ENCODE measurements at places on chromosomes 2 and 18.

DNA sequence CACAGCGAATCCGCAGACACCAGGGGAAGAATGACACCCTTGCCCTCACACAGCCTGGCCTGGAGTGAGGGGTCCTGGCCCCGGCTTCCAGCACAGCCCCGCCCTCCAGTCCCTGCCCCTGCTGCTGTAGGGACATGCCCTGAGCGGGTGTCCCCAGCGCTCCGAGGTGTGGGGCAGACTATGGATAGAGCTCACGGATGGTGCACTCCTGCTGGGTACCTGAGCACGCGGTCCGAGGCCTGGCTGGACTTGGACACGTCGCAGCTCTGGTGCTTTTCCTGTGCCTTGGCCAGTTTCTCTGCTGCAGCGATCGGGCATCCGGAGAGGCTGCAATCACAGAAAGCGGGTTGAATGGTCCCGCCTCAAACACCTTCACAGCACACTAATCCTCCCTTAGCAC, 165.7 kb upstream of the PXDN start:
- no peak for DNase-seq

DNA sequence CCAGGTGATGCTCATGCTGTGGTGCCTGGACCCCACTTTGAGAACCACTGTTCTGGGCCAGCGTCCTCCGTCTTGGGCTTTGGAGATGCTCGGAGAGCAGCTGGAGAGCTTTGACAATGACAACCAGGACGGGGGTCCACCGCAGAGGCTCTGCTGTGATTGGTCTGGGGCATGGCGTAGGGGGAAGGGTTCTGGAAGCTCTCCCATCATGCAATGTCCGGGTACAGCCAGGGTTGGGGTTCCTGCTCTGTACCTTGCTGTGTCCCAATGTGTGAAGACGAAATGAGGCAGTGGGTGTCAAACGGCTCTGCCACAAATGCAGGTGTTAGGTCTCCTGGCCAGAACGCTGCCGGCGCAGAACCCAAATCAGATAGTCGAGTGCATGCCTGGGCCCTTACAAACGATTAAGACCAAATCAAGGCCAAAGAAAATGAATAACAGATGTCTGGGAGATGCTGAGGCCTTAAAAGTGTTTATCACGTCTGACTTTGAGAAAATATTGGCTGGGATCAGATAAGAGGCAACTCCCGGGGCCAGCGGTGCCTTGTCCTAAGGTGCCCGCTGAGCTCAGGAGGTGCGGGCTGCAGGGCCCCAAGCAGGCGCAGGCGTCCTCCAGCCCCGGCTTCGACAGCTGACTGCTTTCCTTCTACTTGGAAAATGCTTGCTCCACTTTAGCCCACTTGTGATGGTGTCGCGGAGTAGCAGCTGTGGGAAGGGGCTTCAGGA, 117.2 kb downstream of the VAPA start:
- DNase-seq, result no peak

- DNase-seq, result no peak
Measured at GRCh38 chr18:30572214-30572613, 470.3 kb downstream of the DSC3 start.

GRCh38 chr2:40244675-40245074, 207.2 kb downstream of the SLC8A1 start:
- no peak for DNase-seq

DNA sequence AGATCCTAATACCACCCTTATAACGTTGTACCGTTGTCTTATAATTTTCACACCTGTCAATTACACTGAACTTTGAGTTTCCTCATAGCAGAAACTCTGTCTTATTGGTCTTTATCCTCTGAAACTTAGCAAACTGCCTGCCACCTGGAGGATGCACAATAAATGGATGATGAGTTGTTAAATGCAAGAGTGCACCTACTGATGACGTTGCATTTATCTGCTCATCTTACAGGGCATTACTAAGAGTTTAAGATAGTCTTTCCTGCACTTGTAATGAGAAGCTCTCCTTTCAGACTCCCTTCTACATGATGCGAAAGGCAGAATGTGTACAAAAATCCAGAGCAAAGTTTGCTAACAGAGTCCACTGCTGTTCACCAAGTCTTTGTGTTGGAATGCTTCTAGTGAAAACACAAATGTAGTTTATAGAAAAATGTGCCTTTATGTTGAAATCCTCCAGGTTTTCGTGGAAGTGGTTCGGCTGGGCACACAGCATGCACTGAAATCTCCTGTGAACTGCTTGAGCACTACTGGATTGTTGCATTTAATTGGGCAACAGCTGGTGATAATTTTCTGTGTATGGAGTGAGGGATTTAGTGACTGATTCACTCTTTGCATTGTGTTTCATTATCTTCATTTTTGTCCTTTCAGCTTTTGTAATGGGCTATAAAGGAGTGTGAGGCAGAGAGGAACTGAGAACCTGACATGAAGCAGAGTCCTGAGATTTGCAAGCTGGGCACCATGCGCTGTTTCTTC, 665.8 kb upstream of the ID2 start:
- DNase-seq, result no peak

DNA sequence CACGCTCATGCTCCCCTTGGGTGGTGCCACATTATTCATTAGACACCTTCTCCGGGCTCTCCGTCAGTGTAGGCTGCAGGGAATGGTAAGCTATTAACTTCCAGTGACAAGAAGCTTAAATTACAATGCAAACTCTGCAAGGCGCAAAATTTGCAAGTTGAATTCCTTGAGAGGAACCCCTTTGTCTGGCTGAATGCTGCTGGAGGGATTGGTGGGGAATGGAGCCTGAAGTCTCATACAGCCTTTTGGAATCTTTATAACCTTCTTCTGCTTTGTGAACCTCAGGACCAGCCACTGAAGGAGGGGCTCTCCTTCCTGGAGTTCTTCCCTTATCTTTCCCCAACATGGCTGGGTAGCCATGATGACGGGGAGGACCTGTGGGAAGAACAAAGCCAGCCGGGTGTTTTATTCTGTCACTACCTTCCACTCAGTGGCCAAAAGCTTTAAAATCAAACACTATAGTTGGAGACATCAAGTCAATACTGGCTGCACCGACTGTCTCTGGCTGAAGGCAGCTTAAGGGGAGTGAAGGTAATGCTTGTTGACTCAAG, 220.9 kb upstream of the EPHA4 start:
- no peak for DNase-seq

- DNase-seq, result no peak
Measured at GRCh38 chr18:28168725-28169124, 8.2 kb downstream of the CDH2 start.

DNA sequence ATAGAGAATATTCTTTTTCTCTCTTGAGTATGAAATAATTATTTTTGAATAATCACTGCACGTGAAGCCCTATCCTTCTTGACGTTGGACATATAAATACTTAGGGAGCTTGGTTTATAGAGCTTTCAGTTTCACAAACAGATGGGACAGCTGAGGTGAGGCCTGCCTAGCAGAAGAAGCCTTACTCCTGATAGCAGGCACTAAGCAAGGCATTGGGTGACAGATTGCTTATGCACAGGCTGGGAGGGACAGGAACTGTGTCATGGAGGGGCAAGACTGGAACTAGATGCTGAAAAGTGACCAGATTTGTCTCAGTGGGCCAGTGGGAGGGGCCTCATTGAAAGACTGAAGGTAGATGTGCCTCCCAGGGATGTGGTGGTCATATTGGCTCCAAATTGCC, 220.8 kb downstream of the NEDD4L start:
- DNase-seq, result no peak

GRCh38 chr2:39642051-39642718, 23.5 kb upstream of the TMEM178A start:
- no peak for DNase-seq

GRCh38 chr2:43041661-43042360, 184.6 kb downstream of the ZFP36L2 start:
- no peak for DNase-seq

DNA sequence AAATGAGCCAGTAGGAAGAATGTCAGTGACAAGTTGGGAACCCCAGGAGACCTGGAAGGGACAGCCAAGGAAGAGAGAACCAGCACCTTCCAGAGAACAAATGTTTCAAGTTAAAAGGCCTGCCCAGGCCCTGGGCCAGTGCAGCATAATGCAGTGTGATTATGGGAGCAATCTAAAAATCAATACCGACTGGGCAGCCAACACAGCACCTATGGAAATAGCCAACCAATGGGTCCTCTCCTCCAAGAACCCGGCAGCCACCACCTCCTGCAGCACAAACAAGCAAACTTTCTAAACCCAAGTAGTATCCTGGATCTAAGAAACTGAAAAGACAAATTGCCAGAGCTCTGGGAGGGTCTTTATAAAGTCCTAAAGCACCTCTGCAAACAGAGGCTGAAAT, 71.7 kb downstream of the CLHC1 start:
- DNase-seq, result no peak

DNA sequence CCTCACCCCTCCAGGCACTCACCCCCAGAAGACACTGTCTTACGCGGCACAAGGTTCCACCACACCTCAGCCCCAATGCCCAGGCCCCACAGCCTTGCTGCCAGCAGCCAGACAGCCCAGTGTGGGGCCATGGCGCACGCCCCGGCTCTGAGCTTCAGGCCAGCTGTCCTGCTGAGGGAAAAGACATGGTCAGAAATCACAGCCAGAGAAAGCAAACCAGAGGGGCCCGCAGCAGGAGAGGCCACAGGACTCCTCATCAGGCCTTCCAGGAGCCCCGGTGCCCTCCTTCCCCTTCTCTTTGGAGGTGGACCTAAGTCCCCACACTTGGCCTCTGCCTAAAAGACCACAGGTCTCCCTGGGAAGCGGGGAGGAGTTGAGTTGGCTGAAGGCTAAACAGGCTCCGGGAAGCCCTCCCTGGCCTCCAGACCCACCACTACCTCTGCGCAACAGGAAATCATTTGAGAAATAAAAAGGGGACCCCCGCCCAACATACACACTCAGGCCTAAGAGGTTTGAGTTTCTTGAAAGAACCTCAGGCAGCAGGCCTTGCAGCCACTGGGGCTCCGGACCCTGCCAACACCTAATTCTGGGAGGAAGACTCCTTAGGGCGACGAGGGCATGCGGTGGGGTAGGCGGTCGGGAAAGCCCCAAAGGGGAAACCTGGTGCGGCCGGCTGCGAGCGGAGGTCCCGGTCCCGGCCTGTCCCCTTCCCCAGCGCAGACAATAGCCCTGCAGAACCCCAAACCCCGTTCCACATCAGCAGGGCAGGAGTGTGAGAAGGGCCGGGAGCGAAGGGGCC, 1.9 kb downstream of the SEMA4C start:
- DNase-seq, result no peak

DNA sequence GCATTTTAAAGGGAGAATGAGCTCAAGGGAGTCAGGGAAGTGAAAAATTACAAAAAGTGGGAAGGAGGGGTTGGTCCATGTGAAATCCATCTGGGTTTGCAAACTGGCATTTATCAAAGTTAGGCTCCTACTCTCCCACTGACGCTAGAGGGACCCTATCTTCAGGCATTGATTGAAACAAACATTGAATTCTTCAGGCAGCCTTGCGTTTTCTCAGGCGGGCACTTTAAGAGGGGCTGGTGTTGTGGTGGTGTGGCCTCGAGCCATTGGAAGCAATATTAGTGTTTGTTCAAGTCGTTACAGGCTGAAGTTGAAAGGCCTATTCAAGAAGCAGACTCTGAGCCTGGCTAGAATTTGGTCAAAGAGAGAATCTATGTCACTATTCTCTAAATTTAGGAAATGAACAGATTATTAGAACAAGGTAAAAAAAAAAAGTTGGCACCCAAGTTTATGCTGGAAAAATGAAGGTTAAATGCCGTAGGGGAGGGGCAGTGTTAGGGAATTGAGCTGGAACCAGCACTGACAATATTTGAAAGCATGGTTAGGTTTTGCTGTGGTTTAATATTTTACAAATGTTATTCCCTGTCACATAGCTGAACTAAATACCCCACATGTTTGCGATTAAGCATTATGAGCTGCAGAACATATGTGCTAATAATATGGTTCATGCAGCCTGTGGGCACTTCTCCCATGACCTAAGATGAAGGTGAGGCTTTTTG, 36.8 kb downstream of the STON1 start:
- no peak for DNase-seq
